ENCODE measurements at places on chromosomes 13 and 19.
A peak's percentile ranks its signal among the peaks of the same experiment; 100 is the strongest.

GRCh38 chr19:6521718-6522646 lies 8.8 kb upstream of the TNFSF9 start:
- peak; percentile 28 for DNase-seq

- no peak for DNase-seq
These were observed 111.3 kb upstream of the MRI1 start for GRCh38 chr19:13652810-13653590.

GRCh38 chr19:38362076-38362945 lies 12.1 kb upstream of the PSMD8 start:
- peak; percentile 48 for DNase-seq

DNA sequence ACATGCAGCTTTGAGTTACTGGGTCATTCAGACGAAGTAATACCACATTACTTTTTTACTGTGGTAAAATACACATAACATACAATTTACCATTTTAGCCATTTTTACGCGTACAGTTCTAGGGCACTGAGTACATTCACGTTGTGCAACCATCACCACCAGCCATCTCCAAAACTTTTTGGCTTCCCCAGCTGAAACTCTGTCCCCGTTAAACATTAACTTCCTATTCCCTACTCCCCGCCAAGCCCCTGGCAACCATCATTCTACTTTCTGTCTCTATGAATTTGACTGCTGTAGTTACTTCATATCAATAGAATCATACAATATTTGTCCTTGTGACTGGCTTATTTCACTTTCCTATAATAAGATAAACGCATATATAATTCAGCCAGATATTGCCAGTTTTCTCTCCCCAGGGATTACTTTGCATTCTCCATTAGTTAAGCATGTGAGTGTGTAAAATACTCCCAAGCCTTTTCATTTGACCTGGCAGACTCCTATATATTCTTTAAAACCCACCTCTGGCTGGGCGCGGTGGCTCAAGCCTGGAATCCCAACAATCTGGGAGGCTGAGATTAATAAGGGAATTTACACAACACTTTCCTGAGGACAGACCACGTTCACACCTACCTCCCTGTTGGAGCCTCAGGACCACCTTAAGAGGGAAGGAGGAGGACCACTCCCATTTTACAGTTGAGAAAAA lies 10.0 kb upstream of the CYP4F22 start:
- DNase-seq = no peak

GRCh38 chr19:33259539-33259938 lies 33.9 kb upstream of the SLC7A10 start:
- DNase-seq = no peak

DNA sequence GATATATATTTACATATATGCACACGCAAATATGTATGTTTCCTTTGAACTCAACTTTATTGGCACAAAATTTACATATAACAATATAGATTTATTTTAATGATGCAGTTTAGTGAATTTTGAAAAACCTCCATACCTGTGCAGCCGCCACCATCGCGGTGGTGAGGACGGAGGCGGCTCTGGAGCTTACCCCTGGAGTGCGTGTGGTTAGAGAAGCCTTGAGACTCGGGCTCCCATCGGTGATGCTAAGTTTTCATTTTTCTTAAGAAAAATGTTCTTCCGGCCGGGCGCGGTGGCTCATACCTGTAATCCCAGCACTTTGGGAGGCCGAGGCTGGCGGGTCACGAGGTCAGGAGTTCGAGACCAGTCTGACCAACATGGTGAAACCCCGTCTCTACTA lies 31.8 kb downstream of the GJA3 start:
- no peak for DNase-seq

DNA sequence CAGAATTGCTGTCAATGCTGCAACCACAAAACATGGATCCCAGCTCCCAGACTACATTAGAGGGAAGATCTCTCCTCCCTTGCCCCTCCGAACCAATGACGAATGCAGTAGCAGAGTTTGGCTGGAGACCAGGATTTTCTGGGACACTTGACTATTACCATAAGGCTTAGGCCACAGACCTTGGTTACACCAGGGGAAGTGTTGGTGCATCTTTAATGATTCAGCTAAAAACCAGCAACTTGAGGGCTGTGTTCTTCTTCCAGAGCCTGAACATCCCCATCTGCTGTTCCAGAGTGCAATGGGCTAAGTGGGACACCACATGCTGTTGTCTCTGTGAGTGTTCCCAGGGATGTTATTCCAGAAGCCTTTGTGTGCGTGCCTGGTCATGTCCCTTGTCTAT lies 528.2 kb downstream of the LMO7 start:
- DNase-seq = no peak

DNA sequence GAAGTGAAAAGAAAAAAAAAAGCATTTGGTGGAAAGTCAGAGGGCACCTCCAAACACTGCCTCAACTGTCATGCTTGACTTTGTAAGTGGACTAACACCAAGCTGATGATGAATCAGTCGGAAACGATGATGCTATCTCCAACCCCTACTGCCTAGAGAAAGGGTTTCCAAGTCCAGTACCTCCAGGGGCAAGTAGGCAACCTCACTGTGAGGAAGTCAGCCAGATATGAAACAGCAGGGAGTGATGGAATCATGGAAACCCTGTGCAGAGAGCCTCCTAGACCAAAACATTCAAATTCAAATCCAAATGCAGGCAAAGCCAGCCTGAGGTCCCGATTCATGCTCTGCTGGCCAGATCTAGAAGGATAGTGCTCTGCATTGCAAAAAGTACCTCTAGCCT lies 100.9 kb upstream of the SERP2 start:
- DNase-seq = no peak

GRCh38 chr19:55641426-55642152 lies 787 bp downstream of the ZNF580 start:
- peak; percentile 30 for DNase-seq

DNA sequence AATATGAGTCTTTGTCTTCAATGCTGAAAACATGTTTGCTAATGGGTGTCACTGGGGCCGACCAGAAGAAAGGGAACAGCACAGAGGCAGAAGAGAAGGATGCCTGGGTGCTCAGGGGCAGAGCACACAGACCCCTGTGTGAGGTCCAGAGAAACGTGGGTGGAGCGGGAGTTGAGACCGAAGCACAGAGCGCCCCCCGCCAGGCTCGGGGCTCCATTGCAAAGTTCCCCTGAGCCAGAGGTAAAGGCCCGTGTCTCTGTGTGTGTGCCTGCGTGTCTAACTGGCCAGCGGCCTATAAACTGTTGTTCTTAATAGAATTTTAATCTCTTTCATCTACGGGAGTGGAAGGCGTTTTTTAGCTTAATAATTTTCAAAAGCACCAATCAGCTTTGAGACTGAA lies 343.1 kb downstream of the TEX29 start:
- DNase-seq = no peak

DNA sequence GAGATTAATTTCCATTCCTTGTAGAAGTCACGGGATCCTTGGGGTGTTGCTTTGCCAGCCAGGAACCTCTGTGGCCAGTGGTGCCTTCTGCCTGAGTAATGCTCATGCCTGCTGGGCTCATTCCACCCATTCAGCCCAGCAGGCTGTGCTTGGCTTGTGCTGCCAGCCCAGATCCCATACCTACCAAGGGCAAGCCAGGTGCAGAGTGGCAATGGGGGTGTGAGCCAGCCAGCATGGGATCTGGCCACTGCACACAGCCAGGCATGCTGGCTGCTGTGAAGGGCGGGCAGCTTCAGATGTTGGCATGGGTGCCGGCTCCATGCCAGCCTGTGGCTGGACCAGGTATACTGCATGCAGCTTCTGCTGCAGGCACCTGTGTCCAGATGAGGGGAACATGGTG lies 42.5 kb downstream of the WDFY2 start:
- no peak for DNase-seq

GRCh38 chr19:56819166-56819565 lies 21.4 kb downstream of the PEG3 start:
- DNase-seq = no peak

DNA sequence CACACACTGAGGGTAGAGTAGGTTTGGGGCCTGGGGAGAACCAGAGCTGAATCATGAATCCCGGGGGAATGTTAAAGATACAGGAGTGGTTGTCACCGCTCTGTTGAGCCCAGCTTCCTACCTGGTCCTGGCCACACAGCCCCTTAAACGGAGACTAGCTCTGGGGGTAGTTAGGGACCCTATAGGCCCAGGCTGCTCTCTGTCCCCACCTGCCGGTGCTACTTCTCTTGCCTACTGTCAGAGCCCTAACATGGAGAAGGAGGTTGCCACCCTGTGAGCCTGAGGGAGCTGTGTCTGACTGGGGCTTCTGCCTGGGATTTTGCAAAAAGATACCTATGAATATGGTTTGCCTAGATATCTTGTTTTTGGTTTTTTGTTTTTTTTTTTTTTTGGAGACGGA lies 36.6 kb upstream of the ZNF429 start:
- no peak for DNase-seq

DNA sequence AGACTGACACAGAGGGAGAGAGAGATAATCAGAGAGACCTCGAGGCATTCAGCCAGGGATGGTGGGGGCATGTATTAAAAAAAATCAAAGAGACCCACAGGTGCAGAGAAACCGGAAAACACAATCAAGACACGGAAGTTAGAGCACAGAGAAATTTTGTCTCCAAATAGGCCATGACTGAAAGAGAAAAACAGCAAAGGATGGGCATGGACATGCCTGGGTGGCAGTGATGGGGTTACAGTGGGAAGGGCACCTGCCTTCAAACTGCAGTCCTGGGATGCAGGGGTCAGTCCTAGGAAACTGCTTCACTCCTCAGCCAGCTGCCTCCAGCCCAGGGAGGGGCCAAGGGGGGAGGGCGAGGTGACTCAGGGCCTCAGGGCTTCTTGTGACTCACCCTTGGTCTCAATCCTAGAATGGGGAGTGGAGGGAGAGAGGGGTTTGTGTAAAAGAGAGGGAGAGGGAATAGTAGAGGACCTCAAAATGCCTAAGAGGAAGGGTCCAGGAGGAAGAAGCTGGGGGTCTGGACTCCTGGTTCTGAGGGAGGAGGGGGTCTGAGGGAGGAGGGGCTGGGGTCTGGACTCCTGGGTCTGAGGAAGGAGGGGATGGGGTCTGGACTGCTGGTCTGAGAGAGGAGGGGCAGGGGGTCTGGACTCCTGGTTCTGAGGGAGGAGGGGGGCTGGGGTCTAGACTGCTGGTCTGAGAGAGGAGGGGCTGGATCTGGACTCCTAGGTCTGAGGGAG lies 3.6 kb upstream of the KCNN4 start:
- DNase-seq = peak; percentile 45

GRCh38 chr19:14127929-14128509 lies 8.4 kb downstream of the ASF1B start:
- no peak for DNase-seq

GRCh38 chr13:46334035-46334822 lies 52.8 kb downstream of the RUBCNL start:
- no peak for DNase-seq

GRCh38 chr13:43583321-43583720 lies 203.5 kb downstream of the ENOX1 start:
- no peak for DNase-seq

DNA sequence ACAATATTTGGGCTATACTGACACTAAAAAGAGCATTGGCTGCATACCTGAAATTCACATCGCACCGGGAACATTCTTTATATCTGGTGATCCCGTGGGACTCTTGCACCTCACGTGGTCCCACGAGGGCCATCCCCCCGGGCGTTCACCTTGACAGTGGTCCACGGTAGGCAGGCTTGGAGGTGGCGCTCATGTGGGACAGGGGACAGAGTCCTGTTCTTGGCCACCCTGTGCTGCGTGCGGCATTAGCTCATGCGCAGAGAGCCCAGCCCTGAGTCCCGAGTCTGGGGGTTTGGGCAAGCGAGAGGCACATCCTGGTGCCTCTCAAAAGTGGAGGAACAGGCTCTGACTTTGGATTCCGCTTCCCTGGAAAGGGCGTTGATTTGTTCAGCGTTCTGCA lies 7.5 kb downstream of the GAMT start:
- DNase-seq = no peak

GRCh38 chr13:79405501-79405830 lies 589 bp downstream of the RBM26 start:
- DNase-seq = no peak

- DNase-seq = peak; percentile 22
These were observed at the start of gene ZNF135 for GRCh38 chr19:58059003-58059670. Gene ZNF135, plus strand, starts transcription at chr19:58059282. Its CDS starts 721 bp downstream, at chr19:58060003.

DNA sequence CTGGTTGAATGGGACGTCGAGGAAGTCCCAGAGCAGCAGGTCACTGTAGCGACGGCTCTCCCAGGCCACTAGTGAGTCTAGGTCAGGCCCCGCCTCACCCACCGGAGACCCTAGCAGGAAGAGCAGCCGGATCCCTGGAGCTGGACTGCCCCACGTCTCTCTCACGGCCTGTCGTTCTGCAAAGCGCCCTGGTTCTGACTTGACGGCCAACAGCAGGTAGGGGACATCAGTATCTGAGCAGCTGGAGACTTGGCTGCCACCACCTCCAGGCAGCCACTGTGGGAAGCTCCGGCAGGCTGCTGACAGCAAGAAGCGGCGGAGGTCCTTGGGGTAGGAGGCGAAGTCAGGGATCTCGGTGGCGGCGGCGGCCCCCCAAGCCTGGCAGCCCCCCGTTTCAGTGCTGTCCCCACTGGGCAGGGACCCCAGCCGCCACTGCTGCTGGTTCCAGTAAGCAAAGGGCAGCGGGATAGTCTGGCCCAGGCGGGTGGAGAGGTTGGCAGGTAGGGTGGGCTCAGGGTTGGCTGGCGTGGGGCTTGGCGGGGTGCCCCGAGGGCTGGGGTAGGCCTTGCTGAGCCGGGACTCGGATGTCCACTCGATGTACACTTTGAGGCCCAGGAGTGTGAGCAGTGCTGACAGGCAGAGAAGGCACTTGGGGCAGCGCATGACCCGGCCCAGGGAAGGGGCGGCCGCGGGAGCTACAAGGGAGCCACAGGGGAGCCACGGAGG lies 895 bp downstream of the B3GNT8 start:
- no peak for DNase-seq

GRCh38 chr13:31351376-31351775 lies 151.6 kb downstream of the B3GLCT start:
- DNase-seq = no peak

DNA sequence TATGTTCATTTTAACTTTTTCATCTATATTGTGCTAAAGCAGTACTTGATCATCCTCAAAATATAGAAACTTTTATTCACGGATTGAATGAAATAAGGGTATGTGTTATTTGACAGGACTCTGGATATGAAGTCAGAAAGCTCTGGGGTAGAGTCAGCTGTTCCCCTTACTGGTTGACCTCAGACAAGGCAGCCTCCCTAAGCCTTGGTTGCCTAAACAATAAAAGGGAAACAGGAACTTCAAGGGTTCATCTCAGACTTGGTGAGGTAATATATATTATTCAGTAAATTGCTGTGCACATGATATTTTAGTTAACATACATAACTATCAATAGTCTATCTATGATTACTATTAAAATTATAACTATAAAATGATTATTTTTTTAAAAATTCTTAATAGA lies 13.6 kb downstream of the POLR1D start:
- DNase-seq = no peak

DNA sequence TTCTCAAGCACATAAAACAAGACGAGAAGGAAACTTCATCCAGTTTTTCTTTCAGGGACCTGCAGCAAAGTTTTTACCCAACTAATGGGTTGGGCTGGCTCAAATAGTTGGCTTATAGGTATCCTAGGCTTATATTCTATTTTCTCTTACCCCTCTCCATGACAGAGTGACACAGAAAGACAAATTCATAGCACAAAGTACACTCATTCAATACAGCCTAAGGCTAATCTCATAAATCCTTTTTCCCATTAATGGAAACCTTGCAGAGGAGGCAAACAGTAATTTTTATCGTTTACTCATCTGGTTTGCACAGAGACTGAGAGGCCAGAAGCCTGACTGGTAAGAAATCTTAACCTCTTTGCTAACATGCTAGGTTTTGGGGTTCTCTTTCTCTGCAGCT lies 1589.9 kb downstream of the SLITRK1 start:
- DNase-seq = no peak
